ENCODE measurements at places on chromosomes 2 and 18.

GRCh38 chr2:174486563-174487107, at the start of gene GPR155:
TSS of gene GPR155 (minus strand) at chr2:174487029. CDS start at chr2:174481956, 5,073 bp downstream.
- peak; percentile 5 for DNase-seq

- no peak for DNase-seq
These were observed 190.1 kb upstream of the SP5 start for GRCh38 chr2:170524828-170525565.

- no peak for DNase-seq
These were observed 254.8 kb upstream of the COPS8 start for GRCh38 chr2:236830926-236831325.

DNA sequence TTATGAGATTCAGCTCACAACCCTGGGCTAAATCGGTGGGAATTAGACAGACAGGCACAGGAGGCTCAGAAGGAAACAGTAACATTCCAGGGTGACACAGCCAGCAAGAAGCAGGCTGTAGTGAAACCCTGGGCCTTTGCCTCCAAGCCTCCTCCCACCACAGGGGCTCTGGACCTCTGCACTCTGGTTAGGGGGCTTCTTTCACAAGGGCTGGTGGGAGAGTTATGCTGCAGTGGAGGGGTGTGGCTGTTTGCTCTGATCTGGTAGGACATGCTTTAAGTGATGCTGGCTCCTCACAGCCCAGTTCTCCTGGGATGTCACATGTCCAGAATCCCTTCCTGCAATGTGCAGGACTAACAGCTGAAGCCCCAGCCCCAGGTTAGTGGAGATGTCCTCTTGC, 109.9 kb downstream of the TGFA start:
- no peak for DNase-seq

DNA sequence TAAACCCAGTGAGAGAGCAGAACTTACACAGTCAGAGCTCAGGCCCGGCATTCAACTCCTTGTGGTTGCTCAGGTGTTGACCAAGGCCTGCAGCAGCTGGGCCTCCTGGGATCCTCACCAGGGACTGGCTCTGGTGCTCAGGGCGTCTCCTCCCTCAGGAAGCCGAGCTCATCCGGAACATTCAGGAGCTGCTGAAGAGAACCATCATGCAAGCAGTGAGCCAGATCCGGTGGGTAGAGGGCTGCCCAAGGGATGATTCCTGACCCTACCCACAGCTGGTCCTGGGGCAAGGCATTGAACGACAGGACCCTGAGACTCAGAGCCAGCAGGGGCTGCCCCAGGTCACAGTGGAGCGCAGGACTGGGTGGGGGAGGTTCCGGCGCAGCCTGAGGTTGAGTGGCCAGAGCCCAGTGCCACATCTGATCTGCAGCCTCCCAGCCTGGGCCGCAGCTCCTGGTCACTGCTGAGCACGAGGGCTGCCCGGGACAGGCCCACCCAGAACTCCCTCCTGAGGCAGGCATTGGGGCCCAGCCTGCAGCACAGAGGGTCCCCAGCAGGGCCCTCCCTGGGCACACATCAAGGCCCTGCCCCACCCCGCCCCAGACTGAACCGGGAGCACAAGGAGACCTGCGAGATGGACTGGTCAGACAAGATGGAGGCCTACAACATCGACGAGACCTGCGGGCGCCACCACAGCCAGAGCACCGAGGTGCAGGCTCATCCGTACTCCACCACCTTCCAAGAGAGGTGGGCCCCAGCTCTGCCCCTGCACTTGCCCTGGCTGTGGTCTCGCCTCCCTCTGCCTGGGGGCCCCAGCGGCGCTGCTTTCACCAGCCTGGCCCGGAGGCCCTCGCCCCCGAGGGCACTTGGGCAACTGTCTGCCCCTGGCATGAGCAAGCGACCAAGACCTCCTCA, 2.4 kb downstream of the TEKT4 start:
- no peak for DNase-seq

DNA sequence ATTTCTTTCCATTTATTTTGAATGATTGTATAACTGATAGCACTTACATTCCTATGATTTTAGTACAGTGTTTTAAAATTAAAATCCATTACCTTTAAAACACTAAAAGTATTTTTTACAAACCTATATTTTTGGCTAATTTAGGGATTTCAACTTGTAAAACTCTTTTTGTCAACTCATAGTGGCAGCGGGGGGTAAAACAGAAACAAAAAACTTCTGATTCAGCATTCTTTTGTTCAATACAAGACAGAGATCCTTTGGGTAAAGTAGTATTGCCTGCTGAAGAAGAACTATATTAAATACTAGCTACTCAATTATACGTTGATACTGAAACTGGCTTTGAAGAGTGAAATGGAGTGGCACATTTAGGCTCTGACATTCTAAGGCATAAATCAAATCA, 437.4 kb upstream of the CDH19 start:
- DNase-seq: no peak

- no peak for DNase-seq
These were observed 43.9 kb upstream of the RFX8 start for GRCh38 chr2:101518578-101519492.

DNA sequence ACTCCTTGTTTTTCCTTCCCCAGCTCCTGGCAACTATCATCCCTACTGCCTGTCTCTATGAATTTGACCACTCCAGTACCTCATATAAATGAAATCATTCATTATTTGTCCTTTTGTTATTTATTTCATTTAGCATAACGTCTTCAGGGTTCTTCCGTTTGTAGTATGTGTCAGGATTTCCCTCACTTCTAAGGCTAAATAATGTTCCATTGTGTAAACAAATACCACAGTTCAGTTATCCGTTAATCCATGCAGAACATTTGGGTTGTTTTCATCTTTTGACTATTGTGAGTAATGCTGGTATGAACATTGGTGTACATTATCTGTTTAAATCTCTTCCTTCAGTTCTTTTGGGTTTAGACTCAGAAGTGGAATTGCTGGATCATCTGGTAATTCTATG, 18.8 kb downstream of the DYNC2LI1 start:
- DNase-seq: no peak

DNA sequence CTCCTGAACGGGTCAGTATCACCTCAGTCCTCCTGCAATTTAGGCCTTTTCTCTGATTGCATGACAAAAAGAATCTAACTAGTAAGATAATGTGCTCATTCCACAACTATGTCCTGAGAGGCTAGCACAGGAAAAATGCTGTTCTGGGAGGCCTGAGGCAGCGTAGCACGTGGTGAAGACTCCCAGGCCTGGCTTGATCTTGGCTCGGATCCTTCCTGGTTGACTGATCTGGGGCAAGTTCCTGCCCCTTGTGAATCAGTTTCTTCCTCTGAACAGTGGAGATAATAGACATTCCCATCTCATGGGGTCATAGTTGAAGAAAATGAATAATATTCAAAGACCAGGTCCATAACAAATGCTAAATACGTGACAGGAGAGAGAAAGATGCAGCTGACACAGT, 12.3 kb downstream of the FBLN7 start:
- DNase-seq: no peak

DNA sequence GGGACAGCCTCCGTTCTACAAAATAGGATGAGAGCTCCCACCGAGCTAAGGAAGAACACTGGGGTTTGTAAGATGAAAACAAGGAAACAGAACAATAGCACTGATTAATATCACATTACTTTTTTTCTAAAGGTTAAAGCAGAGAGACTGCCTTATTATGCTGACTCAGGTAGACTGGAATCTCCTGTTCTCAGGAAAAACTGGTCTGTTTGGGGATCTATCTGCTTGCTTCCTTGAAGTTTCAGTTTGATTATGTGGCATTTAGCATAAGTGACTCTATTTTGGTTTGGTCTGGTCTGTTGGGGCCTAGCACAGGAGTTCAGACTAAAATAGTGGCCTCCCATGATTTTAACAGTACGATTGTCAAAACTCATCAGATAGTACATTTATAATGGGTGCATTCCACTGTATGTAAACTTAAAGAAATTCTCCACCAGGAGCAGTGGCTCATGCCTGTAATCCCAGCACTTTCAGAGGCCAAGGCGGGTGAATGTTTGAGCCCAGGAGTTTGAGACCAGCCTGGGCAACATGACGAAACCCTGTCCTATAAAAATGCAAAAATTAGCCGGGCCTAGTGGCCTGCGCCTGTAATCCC, 64.1 kb upstream of the NDUFV2 start:
- DNase-seq: no peak

GRCh38 chr2:226754821-226755604, 44.6 kb downstream of the IRS1 start:
- no peak for DNase-seq

GRCh38 chr2:47239119-47239969, 84.2 kb upstream of the STPG4 start:
- DNase-seq: no peak

DNA sequence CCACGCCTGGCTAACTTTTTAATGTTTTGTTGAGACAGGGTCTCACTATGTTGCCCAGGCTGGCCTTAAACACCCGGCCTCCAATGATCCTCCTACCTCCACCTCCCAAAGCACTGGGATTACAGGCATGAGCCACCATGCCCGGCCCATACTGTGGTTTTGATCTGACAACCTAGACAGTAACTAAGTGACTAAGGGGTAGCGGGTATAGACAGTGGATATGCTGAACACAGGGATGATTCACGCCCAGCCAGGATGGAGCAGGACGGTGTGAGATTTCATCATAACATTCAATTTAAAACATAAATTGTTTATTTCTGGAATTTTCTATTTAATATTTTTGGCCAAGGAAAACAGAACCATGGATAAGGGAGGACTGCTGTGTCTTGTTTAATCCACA, 36.0 kb upstream of the YPEL5 start:
- no peak for DNase-seq

DNA sequence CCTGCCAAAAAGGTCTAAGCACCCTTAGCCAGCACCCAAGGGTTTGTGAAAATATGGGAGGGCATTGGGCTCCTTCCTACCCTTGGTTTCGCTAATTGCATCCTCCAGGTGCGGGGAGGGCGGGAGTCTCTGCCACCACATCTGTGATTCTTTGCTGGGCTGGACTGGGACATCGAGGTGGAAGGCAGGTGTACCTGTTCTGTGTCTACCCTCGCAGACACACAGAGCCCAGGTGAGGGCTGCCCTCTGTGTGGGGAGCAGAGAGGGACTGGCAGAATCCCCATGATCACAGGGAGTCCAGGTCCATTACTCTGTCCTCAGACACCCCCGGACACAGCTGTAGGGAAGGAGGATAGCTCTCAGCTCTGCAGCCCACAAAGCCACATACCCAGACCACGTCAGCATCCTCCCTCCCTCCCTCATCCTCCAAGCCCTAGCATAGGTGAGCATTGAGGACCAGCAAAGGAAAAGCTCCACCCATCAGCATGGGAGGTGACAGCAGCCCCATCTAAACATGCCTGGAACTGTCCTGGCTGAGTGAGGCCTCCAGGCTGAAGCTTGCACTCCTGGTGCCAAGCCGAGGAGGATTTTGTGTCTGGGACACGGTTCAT, 49.8 kb downstream of the PLB1 start:
- no peak for DNase-seq

- DNase-seq: no peak
These were observed 82.2 kb downstream of the CHRNA1 start for GRCh38 chr2:174682007-174682577.

DNA sequence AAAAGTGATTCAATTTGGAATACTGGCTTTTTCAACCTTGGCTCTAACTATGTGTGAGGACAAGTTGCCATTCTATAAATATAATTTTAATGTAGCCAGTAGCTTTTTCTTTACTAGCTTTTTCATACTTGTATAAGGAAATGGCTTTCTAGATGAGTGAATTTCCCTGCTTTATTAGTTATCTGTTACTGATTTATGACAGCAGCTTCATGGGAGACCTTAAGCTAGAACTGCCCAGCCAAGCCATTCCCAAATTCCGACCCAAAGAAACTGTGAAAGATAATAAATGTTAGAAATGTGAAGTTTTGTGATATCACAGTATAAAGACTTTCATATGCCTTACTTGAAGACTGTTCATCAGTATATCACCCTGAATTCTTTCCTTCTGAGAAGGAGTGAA, 32.3 kb downstream of the BABAM2 start:
- no peak for DNase-seq

DNA sequence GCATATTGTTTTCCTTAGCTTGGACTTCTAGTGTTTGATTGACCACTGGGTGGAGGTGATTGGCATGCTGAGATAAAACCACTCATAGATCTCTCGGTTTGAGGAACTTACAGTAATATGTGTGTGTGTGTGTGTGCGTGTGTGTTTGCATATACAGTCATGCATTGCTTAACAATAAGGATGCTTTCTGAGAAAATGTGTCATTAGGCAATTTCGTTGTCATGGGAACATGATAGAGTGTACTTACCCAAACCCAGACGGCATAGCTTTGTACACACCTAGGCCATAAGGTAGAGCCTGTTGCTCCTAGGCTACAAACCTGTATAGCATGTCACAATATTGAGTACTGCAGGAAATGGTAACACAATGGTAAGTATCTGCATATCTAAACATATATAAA, 167.3 kb downstream of the NYAP2 start:
- no peak for DNase-seq

- DNase-seq: no peak
These were observed 21.9 kb downstream of the CD28 start for GRCh38 chr2:203728321-203728720.

DNA sequence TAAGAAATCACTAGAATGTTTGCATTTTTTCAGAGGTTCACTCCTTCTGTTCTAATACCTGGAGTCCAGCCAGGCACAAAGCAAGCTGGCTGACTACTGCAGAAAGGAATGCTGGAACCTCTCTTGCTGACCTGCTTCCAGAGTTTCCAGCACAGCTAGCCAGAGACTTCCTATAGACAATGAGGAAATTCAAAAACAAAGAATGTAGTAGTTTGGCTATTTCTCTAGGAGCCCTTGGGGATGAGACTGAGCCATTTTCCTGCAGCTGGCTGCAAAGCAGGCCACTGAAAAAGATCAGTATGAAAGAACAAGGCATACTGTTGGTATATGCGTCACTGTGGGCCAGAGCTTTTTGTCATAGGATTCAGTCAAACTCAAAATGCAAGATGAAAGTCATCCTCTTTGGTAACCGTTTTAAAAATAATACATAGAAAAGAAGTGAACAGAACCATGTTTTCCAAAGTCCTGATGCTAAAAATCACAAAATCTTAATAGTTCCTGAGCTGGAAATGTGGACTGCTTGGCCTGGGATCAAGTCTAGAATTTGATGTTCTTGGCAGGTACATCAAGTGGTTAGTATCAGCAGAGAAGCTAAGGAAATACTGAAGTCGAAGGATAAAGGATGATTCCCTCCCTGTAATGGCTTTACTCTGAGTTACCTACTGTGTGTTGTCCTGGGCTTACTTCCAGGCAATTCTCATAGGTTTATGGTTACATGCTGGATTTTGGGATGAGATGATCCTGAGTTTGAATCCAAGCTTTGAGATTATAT, 9.0 kb upstream of the DSEL start:
- no peak for DNase-seq

- DNase-seq: no peak
These were observed 22.6 kb downstream of the MAIP1 start for GRCh38 chr2:199977984-199978415.

GRCh38 chr2:4256351-4256750, 553.0 kb downstream of the DCDC2C start:
- no peak for DNase-seq

DNA sequence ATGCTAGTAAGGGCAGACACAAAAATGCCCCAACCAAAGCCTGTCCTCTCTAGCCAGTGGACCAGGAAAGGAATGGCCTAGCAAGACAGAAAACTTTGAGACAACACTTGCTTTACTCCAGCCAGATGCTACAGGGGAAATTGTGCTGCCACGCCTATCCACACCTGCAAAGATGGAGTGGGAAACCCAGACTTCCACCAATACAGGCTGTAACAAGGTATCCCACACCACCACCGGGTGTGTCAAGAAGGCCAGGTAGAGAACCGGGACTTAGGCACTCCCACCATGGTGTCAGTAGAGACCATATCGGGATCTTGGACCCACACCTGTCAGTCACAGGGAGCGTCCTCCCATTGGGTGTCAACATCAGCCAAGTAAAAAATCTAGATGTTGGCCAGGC, 16.2 kb upstream of the ESPNL start:
- no peak for DNase-seq

GRCh38 chr2:118835746-118836410, 11.6 kb downstream of the EN1 start:
- no peak for DNase-seq

Measured in AML-193 (cell line).